ENCODE measurements at places on chromosomes 3 and 15. TPM values are rescaled to one million over a fixed set of nuclear protein-coding genes. Genes with fewer than 3 reads are reported as not detected.

The ABHD10 gene
- 26.4 TPM for total RNA-seq

DNA sequence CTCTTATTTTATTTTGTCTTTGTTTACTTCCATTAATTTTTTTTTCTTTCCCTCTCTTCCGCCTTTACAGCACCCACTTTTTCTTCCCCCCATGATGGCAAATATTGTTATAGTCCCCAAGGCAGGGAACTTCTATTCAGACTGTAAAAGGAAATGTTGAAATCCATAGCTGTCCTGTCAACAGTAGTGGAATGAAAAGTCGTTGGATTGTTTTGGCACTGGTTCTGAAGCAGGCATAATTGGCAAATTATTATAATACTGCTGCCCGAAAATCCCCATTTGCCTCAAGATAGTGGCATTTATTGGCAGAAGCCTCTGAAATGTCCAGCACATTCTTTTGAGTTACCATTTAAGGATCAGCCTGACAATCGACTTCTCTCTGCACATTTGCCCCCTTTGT is 150.6 kb downstream of the TPRG1 start:
- no peaks in the 10 kb centered on the region for H3K27me3 ChIP-seq
- H3K4me3 ChIP-seq = no peak overlapping the region
- H3K4me1 ChIP-seq = peaks cover 35% of the 10 kb centered on the region

- H3K36me3 ChIP-seq = peaks cover 29% of the 10 kb centered on the region
- H3K27ac ChIP-seq = peak overlapping the region; percentile 47
- no peak for DNase-seq
- no peaks in the 10 kb centered on the region for H3K27me3 ChIP-seq
- no peak overlapping the region for H3K4me3 ChIP-seq
- peaks cover 30% of the 10 kb centered on the region for H3K4me1 ChIP-seq
Observed at GRCh38 chr15:67194171-67195114, 60.0 kb downstream of the AAGAB start.

- H3K4me3 ChIP-seq = peak overlapping the region; percentile 79
- peak overlapping the region; percentile 89 for H3K27ac ChIP-seq
- H3K27me3 ChIP-seq = no peaks in the 10 kb centered on the region
- H3K4me1 ChIP-seq = peaks cover 43% of the 10 kb centered on the region
- peaks cover 7% of the 10 kb centered on the region for H3K36me3 ChIP-seq
- no peak for DNase-seq
Observed at GRCh38 chr3:141877911-141878310, 1.5 kb downstream of the ATP1B3 start.

DNA sequence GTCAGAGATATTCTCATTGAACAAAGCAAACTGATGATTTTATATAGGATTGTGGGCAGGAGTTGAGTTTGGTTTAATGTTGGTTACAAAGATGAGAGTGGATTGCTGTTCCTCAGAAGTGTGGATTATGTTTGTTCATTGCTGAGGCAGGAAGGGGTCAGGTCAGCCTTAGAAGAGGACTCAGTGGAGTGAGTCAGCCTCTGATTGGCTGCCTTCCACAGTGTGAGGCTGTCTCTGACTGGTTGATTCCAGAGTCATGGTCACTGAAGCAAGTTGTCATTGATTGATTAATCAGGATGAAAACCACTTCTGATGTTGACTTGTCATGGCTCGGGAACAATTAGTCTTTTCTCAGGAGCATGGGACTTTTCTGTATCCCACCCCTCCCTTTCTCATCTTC is 36.2 kb downstream of the KBTBD12 start:
- no peaks in the 10 kb centered on the region for H3K36me3 ChIP-seq
- H3K27ac ChIP-seq = no peak overlapping the region
- no peaks in the 10 kb centered on the region for H3K4me1 ChIP-seq
- no peak for DNase-seq

The BFSP2 gene
- total RNA-seq = not detected

DNA sequence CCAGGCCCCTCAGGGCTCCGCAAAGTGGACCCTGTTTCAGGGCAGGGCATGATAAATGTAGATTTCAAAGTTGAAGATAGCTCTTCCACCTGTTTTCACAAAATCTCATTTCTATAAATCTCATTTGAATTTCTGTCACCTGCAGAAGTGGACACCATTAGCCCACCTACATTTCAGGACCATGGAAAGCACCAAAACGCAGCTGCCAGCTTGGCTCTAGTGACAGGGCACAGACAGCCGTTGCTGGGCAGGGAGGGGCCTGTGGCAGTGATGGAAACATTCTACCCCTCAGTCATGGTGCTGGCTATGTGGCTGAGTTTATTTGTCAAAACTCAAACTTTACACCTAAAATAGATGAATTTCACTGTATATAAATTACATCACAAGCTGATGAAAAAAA is 40.4 kb downstream of the PRR23E start:
- no peak for DNase-seq
- H3K27me3 ChIP-seq = peaks cover 21% of the 10 kb centered on the region
- H3K4me1 ChIP-seq = no peaks in the 10 kb centered on the region

DNA sequence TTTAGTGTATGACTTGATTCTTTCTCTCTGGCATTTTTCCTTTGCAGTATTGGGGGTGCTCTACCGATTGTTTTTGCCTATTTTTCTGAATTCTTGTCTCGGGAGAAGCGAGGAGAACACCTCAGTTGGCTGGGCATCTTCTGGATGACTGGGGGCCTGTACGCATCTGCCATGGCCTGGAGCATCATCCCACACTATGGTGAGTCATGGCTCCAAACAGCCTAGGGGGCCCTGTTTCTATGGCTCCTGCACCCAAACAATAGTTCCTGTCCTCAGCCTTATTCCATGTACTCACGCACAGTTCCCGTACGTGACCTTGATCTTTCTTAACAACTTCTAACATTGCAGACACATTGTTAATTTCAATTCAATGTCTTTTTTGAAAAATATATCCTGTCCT is 152.3 kb downstream of the SV2B start:
- H3K36me3 ChIP-seq = no peaks in the 10 kb centered on the region
- H3K4me1 ChIP-seq = no peaks in the 10 kb centered on the region
- H3K4me3 ChIP-seq = no peak overlapping the region
- H3K27ac ChIP-seq = no peak overlapping the region
- no peak for DNase-seq

DNA sequence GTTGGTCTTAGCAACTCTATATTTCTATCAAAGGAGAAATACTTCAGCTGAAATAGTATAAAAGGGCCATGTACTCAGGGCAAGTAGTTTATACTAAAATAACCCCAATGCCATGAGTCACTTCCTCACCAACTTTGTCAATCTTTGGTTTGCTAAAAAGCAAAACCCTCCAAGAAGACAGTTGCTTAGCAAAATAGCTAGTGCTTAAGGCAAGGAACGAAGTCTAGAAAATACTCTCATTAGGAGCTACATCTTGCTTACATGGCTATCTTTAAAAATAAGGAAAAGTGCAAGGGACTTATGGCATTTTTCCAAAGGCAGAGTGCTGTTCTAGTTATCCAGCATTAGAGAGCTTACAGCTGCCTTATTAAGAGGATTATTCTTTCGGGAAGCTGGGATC is 28.4 kb downstream of the P3H2 start:
- no peak overlapping the region for H3K4me3 ChIP-seq
- no peak for DNase-seq
- H3K27me3 ChIP-seq = no peaks in the 10 kb centered on the region
- peaks cover 3% of the 10 kb centered on the region for H3K36me3 ChIP-seq

The TMEM158 gene
- total RNA-seq = 5.1 TPM

DNA sequence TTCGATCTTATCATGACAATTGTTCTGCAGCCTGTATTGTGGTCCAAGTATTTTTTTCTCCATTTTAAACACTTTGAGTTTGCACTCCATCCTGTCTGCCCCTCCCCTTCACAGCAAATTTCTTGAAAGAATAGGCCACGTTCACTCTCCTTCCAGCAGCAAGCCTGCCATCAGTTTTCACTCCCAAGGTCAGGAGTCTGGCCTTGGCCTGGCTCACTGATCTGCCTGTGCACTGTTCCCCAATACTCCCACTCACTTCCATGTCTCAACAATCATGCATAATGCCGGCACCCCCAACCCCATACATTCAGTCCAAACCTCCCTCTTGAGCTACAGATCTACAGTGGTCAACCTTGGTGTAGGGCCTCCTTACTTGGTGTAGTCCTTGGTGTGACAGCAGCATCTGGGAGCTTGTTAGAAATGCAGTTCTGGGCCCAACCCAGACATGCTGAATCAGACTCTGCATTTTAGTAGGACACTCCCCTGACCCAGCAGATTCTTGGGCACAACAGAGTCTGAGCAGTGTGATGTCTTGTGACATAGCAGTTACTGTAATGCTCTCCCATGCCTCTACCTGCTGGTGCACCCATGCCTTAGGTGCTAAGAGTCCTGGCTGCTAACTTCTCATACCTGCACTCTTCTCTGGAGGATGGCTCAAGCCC is 58.3 kb upstream of the XCR1 start:
- DNase-seq = no peak
- H3K4me1 ChIP-seq = peaks cover 12% of the 10 kb centered on the region
- no peaks in the 10 kb centered on the region for H3K36me3 ChIP-seq

- no peak for DNase-seq
- H3K27ac ChIP-seq = no peak overlapping the region
- H3K4me3 ChIP-seq = no peak overlapping the region
- H3K4me1 ChIP-seq = no peaks in the 10 kb centered on the region
- no peaks in the 10 kb centered on the region for H3K36me3 ChIP-seq
Observed at GRCh38 chr15:75680007-75680789, 32.5 kb downstream of the CSPG4 start.

DNA sequence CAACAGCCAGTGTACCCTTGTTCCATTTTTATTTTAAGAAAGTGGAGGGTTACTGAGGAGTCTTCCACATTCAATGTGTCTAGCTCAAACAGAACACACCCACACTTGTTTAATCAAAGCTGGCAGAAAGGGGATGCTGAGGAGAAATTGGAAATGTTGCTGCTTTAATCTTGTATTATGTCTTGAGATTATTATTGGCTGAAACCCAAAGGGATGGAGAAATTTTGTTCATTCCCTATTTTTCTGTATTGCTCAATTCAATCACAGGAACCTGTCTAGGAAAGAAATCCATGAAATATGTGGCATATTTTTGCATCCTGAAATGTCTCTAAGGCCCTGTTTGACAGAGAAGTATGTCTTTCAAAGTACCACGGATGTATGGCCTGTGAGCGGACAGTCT is 238.0 kb downstream of the MYRIP start:
- no peak overlapping the region for H3K27ac ChIP-seq
- no peak for DNase-seq
- peaks cover 3% of the 10 kb centered on the region for H3K4me1 ChIP-seq
- H3K27me3 ChIP-seq = peaks cover 3% of the 10 kb centered on the region
- no peaks in the 10 kb centered on the region for H3K36me3 ChIP-seq
- no peak overlapping the region for H3K4me3 ChIP-seq

The C3orf20 gene
- 0.09 TPM for total RNA-seq

- no peaks in the 10 kb centered on the region for H3K27me3 ChIP-seq
- peaks cover 7% of the 10 kb centered on the region for H3K36me3 ChIP-seq
- no peak for DNase-seq
- peak overlapping the region; percentile 59 for H3K27ac ChIP-seq
Observed at GRCh38 chr15:55277116-55277564, 12.5 kb downstream of the RAB27A start.

The SLC22A14 gene
- total RNA-seq = 0.20 TPM

DNA sequence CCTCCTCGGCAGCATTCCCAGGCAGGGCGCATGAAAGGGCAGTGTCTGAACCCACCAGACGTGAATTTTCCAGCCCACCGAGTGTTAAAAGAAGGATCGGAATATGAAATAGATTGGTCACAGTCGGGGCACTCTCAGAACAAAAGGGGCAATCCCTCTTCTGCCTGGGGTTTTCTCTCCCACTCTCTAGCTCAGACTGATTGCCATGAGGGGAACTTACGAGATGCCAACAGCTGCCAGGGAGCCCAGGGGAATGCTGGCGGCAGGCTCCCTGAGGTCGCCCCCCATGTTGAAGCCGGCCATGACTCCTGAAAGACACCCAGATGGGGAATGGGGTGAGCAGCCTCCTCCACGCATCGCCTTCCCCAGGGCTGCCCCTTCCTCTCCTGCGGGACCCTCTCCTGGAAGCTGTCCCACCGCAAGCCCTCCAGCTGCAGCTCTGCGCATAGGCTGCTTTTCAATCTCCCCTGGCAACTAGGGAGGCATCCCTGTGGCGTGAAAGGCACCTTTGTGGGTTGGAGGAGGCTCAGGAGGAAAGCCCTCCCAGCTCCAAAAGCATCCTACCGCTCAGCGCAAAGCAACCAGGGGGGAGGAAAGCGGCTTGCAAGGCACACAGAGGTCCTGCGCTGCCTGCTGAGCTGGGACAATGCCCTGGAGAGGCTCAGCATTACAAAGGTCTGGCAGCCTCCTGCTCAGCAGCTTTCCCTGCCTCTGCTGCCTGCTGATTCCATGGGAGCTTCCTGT is 64.8 kb upstream of the HEG1 start:
- H3K4me3 ChIP-seq = peak overlapping the region; percentile 40
- H3K36me3 ChIP-seq = peaks cover 3% of the 10 kb centered on the region
- H3K4me1 ChIP-seq = peaks cover 42% of the 10 kb centered on the region

GRCh38 chr3:180420016-180420415 is 181.9 kb upstream of the TTC14 start:
- H3K27ac ChIP-seq = no peak overlapping the region
- H3K36me3 ChIP-seq = no peaks in the 10 kb centered on the region
- DNase-seq = no peak
- no peaks in the 10 kb centered on the region for H3K4me1 ChIP-seq
- no peaks in the 10 kb centered on the region for H3K27me3 ChIP-seq
- no peak overlapping the region for H3K4me3 ChIP-seq
